Activated CD4-positive, alpha-beta T cell treated with anti-CD3 and anti-CD28 coated beads, Interleukin-2, amount 50 U/mL, for 16 hours (primary cell): ENCODE measurements at places on chromosomes 7 and 10.

DNA sequence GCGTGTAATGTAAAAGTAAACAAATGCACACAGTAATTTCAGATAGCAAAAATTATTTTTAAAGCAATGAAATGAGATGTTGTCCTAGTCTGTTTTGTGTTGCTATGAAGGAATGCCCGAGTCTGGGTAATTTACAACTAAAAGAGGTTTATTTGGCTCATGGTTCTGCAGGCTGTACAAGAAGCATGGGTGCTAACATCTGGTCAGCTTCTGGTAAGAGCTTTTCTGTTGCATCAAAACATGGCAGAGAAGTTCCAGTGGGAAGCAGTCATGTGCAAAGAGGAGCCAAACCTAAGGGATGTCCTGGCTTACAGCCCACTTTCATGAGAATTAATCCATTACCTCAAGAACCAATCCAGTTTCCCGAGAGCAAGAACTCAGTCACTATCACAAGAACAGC, 62.9 kb upstream of the MNX1 start:
- no peak for DNase-seq

GRCh38 chr7:12630513-12630819, 57.0 kb upstream of the ARL4A start:
- DNase-seq, result no peak

- DNase-seq, result no peak
Observed at GRCh38 chr10:35416619-35417312, 80.5 kb downstream of the CCNY start.

DNA sequence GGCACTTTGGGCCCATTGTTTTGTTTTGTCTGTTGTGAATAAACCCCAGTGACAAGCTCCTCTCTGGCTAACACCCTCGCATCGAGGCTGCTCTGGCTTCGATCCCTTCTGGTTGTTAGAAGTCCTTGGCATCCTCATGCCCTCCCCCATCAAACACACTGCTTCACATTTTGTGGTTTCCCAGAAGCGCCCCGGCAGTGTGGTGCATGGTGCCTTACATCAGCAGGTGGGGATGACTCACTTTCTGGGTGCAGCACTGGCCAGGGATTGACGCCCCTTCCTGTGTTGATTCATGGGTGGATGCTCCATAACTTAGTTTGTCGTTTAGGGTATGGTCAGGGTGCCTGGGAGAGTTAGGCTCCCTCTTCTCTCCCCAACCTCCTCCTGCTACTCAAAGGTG, 51.4 kb downstream of the PLPP4 start:
- peak; percentile 36 for DNase-seq

DNA sequence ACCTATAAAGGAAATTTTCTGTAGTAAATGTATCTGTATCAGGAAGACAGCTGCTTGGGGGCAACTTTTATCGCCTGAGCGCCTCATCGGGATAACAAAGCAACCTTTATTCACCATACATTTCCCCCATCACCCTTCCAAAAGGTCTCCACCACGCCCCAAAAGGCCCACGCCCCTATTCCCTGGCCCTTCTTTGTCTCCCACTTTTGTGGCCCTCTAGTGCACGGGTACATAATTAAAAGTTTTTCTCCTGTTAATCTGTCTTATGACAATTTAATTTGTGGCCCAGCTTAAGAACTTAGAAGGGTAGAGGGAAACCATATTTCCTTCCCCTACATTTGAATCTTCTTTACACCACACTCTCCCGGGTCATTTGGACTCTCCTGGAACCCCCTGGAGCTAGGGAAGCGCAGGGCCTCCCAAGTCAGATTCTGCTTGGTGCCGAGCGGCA, 625 bp downstream of the RP9 start:
- DNase-seq, result peak; percentile 41

- no peak for DNase-seq
Observed at GRCh38 chr10:49395741-49396665, at the start of gene DRGX. TSS of gene DRGX (minus strand) at chr10:49396089. CDS start at chr10:49395440, 649 bp downstream.

- no peak for DNase-seq
Observed at GRCh38 chr10:86535132-86535882, 13.7 kb upstream of the WAPL start.

GRCh38 chr10:3757638-3758490, 27.1 kb downstream of the KLF6 start:
- DNase-seq, result peak; percentile 93

- no peak for DNase-seq
Observed at GRCh38 chr7:21243265-21243664, 184.6 kb upstream of the SP4 start.

- DNase-seq, result no peak
Observed at GRCh38 chr7:97422046-97422445, 304.5 kb downstream of the SDHAF3 start.

- no peak for DNase-seq
Observed at GRCh38 chr10:114523876-114524275, 119.6 kb upstream of the AFAP1L2 start.

DNA sequence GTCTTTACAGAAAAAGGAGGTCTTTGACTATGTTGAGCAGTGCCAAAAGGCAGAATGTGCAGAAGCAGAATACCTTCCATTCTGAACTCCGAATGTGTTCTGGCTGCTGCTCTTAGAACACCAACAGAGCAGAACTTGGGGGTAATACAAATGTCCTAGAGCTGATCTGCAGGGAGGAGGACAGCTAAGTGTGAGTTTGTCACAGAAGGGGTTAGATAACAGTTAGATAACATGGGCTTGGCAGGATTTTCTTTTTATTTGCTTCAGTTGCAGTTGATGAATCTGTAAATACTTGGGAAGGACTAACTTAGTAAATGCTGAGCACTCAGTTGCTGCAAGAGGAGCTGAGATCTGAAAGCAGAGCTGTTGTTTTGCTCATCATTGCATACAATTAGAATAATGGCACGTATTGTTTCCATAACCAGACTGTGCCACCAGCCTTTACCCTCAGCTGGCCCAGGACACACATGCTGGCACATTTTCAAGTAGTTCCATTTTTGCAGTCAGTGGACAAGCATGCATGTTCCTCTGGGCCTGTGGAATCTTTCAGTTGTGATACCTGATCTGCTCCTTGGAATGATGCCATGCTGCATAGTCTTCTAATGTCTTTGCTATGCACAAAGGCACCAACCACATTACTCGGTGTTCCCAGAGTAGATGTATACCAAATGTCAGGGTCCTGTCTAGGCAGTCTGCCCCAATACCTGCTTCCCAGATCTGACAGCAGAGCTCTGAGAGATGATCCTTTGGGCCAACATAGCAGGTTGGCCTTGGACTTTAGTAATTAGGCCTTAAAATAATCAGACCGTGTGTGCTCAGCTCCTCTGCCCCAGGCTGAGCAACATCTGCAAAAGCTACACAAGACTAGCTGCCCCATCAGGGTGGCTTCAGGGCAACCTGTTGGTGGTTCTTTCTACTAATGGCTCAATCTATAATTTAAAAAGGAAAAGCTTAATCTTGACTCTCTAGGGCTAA, 55.7 kb downstream of the GSDME start:
- DNase-seq, result no peak

DNA sequence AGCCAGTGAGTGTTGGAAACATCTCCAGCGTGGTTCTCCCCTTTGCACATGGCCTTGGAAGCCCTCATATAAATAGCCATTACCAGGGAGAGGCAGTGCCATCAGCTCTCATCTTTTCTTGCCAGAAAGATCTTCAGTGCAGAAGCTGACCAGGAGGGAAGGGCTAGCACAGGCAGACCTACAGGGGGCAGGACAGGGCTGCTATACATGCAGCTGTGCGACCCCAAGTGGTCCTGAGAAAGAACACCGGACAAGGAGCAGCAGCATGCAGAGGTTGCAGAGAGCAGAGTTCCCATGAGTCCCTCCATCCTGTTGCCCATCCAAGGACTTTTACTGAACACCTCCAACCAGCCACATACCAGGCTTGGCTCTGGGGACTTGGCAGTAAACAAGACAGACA, 17.1 kb downstream of the GRID1 start:
- DNase-seq, result no peak

DNA sequence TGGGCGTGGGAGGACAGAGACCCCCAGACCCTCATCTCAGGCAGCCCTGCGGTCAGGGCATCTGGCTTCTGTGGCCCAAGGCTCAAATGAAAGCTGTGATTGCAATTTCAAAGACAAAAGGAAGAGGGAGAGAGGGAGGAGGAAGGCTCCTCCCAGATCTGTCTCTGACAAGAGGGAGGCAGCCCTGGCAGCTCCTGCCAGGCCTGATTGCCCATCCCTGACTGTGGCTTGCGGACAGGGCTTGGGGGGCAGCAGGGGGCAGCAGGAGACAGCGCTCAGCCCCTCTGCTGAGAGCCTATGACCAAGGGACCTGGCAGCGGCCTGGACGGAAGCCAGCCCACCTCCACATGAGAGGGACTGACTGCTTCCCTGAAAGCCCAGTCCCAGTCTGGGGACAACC, 91.8 kb downstream of the PTPRN2 start:
- no peak for DNase-seq

GRCh38 chr7:104341546-104341945, 13.1 kb downstream of the LHFPL3 start:
- no peak for DNase-seq

- no peak for DNase-seq
Observed at GRCh38 chr7:150949971-150950491, 28.1 kb downstream of the KCNH2 start.

DNA sequence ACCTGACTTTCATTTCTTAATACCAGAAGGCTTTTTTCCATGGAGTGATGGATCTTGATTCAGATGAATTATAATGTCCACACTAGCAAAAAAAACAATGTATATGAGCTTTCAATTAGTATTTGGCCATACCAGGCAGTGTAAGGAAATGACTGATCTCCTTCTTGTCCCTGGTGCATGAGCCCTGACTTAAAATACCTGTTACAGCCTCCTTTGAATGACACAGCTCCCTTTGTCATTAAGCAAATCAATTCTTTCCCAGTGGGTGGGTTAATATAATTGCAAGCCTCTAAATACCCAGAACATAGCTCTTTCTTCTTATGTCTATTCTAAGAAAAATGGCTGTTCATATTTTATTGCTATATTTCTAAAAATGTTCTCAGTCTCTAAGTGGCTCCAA, 164.7 kb downstream of the C1GALT1 start:
- DNase-seq, result no peak

DNA sequence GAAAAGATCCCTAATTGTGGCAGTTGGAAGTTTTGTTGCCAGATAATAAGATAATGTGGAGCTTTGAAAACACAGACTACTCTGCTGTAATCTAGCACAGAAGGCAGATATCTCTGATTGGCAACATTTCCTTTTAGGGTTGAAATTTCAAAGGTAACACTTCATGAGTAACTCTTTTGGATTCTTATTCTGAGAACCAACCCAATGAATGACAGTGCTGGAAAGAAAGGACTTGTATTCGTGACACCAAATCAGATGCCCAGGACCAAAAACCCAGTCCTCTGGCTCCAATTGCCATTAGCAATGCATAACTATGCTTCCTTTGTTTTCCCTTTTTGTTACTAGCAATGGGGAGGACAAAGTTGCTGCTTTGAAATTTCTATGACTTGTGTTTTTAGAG, 41.0 kb upstream of the ELMO1 start:
- DNase-seq, result no peak
